NCI-H1105 treated with DMSO at 0.1 percent for 48 hours (cell line): ENCODE measurements at places on chromosomes 12 and 14.
A peak's percentile ranks its signal among the peaks of the same experiment; 100 is the strongest.

- DNase-seq: no peak
Observed at GRCh38 chr14:103326078-103326477, 8.0 kb upstream of the EIF5 start.

DNA sequence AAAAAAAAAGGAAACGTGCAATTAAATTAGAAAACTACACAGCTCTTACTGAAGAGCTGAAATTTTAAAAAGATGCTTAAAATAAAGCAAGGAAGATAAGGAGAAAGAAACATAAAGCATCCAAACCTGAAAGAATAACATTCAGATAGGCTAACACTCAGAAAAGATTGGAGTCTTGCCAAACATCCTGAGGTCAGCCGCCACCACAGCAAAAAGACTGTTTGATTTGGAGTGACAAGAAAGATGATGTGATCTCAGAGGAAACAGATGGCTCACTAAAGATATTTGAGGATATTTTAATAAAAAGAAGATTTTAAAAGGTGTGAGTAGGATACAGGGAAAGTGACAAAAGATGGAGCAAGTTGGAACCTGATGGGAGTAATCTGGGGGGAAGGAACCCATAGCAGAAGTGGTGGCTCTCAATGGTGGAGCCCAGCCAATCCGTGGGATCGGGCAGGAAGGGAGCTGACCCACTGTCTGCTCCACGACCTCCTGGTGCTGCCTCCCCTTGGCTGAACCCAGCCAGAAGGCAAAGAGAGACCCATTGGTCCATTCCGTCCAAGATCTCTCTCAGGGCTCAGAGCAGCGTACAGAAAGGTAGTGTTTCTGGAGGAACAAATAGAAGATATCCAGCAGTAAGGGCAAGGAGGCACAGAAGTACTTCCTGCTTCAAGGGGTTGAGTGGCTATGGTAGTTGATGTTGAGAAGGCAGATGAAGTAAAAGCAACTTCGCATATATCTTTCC, 469.6 kb downstream of the RGS6 start:
- DNase-seq: no peak

DNA sequence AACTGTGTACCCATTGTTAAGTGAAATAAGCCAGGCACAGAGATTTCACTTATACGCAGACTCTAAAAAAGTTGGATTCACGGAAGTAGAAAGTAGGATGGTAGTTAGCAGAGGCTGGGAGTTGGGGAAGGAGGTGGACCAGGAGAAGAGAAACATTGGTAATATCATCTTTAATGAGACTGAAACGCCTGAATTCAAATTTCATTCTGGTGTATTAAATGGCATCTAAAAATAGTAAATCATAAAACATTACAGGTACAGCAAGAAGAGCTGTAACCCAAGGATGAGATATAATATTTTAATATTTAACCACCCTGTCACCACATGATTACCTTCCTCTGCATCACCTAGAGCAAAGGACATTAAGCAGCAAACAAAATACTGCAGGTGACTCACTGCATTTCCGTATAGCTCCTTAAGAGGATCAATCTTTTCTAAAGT, 99.4 kb downstream of the EPS8 start:
- no peak for DNase-seq

GRCh38 chr14:80764496-80764895, 177.0 kb downstream of the CEP128 start:
- no peak for DNase-seq

- DNase-seq: peak; percentile 94
Observed at GRCh38 chr14:87175175-87175574, 817.8 kb downstream of the GALC start.

DNA sequence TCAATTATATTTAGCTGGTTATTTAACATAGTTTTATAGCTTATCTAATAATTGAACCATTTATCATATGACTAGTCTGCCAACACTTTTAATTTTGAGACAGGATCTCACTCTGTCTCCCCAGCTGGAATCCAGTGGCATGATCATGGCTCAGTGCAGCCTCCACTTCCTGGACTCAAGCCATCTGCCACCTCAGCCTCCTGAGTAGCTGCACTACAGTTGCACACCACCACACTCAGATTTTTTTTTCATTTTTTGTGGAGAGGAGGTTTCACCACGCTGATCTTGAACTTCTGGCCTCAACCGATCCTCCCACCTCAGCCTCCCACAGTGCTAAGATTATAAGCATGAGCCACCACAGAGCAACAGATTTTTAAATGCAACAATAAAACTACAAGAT, 151.4 kb upstream of the MDGA2 start:
- no peak for DNase-seq

DNA sequence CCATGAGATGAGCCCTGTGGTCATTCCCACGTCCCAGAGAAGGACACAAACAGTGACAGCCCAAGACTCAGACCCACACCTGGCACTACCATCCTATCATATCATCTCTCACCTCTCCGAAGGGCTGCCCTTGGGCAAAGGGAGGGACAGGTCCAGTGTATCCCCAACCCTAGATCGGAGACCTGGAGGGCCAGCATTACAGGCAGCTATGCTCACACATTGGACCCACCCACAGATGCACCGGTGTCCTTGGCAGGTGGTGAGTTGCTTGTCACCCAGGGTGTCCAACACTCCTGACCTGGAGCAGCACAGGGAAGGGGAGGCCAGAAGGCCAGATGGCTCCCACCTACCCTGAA, 117.4 kb downstream of the DICER1 start:
- DNase-seq: no peak

DNA sequence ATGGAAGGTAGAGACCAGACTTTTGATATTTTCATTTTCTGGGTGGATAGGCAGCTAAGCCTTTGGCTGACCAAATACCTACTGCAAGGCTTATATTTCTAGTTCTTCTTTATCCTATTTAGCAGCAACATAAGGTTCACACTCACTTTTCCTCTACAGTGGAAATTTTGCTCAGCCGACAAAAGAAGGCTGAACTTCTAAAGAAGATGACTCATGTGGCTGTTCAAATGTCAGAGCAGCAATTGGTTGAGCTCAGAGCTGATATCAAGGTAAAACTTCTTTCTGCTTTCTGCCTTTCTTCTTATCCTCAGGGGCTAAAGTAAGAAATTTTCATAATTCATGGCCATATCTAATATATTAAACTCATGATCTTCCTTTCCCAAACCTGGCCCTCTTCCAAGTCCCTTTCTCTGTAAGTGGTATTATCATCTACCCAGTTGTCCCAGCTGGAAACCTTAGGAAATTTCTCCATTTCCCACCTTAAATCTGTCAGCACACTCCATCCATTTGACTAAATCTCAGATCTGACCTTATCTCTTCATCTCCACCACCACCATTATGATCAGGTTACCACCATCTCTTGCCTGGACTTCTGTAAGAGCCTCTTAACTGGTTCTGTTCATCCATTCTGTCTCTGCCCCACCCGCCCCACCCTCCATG, 19.8 kb upstream of the KCNH3 start:
- DNase-seq: no peak

GRCh38 chr12:79508622-79509021, 182.1 kb downstream of the PAWR start:
- DNase-seq: no peak

DNA sequence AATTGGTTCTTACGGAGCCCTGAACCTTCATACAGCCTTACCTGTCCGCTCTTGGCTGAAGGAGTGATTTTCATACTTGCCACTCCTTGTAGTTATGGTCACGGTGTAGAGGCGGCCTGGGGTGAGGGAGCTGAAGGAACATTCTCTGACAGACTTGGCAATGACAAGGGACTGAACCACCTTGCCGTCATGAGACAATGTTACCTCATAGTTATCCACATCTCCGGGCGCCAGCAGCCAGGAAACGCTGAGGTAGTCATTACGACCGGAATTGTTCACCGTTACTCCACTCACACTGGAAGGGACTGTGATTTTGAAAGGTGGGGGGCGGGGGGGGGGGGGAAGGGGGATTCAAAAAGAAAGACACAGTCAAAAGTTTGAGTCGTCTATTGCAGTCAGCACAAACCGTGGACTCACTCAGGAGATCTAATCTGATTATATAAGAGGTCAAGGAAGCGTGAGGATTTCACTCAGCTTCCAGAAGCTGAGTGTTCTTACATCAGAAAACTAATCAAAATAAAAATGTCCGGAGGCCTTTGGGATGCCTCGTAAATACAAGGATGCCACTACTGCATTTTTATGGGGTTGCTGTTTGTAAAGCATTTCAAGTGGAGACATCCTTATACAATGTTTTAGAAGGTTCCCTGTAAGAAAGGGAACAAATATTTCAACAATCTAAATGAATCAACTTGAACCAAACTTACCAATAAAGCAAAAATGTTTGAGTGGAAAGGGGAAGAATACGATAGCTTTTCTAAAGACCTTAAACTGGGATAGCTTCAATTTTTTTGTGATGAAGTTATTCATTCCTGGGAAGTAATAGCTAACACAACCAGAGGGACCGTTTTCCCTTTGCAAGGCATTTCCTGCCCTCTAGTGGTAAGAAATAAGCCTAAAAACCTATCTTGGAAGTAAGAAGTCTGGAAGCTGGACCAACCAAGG, 60.6 kb downstream of the PTPRB start:
- DNase-seq: peak; percentile 73
